ENCODE measurements at places on chromosomes 11 and 22.

DNA sequence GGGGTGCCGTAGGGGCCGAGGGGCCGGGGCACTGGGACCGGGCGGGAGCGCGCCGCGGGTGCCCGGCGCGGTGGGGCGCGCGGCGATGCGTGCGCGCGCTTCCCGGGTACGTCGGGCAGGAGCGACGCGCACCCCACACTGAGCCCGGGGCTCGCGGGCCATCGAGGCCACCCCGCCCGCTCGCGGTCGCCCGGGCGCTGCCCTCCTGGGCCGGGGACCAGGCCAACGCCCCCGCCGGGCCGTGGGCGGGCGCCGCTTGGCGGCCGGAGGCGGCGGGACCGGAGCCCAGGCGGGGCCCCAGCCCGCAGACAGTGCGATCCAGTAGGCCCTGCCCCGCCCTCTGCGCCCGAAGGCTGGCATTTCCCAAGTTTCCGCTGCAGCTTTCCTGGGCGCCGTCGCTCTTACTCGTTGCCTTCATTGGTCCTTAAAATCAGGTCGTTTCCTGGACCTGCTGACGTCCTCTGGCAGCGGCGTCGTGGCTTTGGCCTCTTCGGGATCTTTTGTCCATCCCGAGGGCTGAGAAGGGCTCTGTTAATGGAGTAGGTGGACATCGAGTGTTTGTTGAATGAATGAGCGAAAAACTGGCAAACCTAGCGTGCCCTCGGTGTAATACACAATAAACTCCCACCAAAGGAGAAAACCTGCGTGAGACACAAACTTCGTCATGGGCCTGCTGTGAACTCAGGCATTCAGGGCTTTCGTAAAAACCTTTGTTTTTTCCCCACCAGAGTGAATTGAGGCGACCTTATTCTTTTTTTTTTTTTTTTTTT is 638 bp downstream of the PARVA start:
- DNase-seq = no peak

DNA sequence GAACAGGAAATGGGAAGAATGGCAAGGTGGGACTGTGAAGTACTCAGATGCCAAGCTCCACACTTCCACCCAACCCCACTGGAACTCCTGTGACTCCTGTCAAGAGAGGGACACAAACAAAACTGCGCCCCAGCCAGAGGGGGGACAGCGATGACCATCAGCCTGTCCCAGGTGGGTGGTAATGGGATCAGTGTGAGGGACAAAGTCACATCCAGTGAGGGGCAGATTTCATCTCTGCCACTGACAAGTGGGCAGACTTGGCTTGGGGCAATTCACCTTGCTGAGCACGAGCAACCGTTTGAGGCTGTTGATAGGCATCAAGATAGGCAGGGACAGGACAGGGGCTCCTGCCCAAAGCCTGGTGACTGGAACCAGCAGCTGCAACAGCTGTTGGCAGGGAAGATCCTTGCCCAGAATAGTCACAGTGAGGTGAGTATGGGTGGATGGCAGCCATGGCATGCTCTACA is 105.4 kb upstream of the PITPNB start:
- DNase-seq = no peak

DNA sequence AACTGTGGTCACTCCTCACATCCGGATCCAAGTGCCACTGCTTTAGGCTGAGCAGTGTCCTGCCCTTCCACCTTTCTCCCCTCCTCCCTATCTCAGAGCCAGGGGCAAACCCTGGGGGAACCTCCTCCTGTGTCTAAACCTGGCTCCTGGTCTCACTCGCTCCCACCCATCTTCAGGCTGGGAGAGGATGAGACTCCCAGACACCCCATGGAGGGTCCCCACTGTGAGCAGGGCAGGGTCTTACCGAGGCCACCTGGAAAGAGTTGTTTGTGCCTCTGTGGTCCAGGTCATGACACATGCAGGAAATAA is 93.6 kb downstream of the PDE2A start:
- DNase-seq = no peak

GRCh38 chr11:74282914-74283371 is 28.5 kb downstream of the P4HA3 start:
- DNase-seq = no peak

DNA sequence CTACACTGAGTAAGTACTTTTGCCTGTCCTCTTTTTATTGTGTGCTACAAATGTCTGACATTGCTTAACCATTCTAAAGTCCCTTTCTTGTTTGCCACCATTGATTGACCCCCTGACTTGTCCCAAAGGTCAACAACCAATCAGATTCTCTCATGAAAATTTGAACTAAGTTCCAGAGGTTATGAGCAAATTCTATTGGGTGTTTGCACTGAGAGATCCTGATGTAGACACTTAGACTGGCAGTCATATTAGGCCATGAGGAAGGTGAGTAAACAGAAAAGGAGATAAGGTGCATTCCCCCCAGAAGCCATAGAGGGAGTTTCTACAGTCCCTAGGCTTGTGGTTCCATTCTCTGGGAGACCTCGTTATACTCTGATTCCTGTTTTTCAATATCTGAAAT is 101.3 kb upstream of the E2F8 start:
- no peak for DNase-seq

- no peak for DNase-seq
Observed at GRCh38 chr11:45223496-45223895, 62.6 kb downstream of the SYT13 start.

DNA sequence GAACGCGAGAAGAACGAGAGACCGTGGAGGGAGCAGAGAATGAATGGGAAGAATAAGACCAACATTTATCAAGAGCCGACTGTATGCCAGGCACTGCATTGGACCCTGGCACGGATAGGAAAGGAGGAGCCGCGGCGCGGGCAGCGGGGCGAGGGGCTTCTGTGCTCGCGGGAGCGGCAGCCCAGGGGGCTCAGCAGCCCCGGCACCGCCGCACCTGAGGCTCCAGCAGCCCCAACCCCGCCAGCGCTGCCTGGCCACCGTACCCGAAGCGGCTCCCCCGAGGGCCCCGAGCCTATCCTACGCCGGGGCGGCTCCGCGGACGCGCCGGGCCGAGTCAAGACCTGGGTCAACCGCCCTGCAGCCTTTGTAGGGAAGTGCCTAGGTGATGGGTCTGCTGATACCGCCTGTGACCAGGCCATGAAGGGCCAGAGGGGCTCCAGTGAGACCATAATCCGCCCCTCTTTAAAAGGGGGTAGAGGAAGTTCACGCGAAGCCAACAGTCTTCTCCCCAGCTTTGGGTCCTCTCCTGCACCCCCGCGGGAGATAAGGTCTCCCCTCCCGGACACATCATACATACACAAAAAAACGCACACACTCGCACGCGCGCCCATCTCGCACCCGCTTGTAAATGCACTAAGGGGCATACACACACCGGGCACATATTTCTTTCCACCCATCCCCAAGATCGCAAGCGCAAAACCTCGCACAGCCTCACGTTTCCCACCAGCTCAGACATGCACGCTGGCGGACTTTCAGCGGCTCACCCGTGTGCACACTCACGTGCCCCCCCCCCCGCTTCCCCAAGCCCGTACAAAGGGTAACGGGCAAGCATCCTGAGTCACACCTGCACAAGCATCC is 935 bp upstream of the RTN4RL2 start:
- peak; percentile 16 for DNase-seq

DNA sequence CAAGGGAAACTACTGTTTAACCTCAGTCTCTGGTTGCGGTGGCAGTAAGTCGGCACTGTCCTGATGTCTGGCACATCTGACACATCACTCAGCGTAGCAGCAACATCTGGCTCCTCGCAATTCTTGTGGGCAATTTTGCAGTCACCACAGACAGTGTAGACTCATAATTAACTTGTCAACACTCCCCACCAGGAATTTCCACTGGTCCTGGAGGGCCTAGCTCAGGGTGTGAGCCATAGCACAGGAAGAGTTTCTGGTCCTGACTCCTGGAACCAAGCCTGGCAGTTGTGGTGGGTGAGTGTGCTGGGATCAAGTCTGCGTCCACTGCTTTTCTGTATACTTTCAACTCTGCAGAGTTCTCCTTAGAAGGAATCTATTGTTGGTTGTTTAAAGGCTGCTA is 209.7 kb downstream of the SNX19 start:
- DNase-seq = no peak

GRCh38 chr11:520428-521176 is 13.6 kb upstream of the RNH1 start:
- DNase-seq = no peak

GRCh38 chr11:19241260-19242178 is 774 bp upstream of the E2F8 start:
- no peak for DNase-seq

GRCh38 chr11:68924073-68924925 is 20.6 kb downstream of the IGHMBP2 start:
- no peak for DNase-seq

GRCh38 chr22:42365111-42365865 is 66.9 kb downstream of the NFAM1 start:
- no peak for DNase-seq

GRCh38 chr22:39469681-39470450 is 13.1 kb downstream of the MGAT3 start:
- no peak for DNase-seq

GRCh38 chr11:95098826-95099225 is 9.2 kb downstream of the ENDOD1 start:
- DNase-seq = no peak

GRCh38 chr22:19197997-19198865 is 19.7 kb upstream of the SLC25A1 start:
- DNase-seq = no peak

DNA sequence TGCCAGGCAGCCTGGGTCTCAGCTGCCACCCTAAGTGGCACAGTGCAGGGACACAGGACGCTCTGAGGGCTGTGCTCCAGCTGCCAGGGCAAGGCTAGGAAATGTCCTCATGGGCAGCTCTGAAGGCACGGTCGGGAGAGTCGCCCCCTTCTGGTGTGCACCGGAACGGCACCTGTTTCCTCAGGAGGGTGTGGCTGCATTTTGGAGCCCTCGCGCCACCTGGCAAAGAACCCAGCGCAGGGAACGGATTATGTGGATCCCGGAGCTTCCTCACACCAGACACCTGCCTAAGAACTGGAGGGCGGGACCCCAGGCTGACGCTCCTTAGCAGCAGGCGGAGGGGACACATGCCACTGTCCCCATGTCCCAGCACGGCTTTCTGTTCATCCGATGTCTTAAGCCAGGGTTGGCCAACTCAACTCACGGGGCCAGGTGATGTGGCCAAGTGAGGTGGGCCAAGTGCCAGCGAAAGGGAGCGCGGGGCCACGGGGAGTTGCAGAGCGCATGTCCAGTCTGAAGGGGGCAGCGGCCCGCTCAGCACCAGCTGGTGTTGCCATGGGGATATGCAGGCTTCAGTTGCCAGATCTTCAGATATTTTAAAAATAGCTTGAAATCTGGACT is 5.1 kb upstream of the SLC22A8 start:
- DNase-seq = no peak

DNA sequence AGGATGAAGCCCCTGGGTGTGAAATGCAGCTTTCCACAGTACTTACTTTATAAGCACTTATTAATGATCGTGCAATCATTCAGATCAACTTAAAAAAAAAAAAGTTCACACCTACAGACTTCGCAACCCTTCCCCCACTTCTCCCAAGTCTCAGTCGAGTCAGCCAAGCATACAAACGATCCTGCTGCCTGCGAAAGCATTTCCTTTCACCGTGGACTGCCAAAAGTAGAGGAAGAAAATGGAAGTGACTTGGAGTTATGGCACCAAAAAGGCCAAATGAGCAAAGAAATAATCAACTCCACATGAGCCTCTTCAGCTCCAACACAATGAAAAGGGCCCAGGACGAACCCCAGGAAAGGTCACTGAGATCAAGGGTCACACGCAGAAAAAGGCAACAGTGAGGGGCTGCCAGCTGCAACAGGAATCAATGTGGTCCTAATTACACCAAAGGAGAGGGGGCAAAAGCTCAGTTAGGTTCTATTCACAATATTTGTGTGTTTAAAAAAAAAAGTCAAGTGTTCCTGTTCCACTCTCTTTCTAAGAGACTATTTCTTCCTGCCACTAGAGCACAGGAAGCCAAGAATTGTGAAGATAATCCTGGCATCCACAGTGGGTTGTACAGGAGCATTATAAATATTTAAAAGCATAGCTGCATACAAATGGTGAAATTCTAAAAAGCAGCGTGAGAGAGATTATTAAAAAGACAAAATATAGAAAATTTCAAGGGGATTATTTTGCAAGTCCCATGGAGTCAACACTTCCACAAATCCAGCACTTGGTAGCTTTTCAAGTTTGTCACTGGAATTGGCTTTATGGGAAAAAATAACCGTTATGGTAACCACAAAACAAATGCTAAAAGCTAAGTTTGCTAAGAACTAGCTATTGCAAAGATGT is 28.4 kb downstream of the CDON start:
- DNase-seq = no peak

DNA sequence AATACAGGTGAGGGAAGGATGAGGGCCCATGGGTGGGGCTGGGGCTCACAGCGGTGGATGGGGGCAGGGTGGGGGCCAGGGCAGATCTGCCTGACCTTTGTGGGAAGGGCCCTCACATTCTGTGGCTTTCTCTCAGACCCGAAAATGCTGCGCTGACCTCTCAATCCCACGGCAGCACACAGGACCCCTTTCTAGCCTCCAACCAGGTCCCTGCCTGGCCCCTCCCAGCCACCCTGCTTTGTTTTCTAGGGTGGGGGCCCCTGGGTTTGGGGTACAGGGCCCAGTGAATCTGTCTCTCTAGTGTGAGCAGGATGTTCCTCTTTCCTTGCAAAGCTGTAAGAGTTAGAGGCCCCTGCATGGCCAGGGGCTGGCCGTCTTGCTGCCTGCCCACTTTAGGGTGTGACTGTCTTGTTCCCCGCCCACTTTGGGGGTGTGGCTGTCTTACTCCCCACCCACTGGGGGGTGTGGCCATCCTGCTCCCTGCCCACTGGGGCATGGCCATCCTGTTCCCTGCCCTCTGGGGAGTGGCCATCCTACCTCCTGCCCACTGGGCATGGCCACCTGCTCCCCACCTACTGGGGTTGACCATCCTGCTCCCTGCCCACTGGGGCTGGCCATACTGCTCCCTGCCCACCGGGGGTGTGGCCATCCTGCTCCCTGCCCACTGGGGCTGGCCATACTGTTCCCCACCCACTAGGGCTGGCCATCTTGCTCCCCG is 11.5 kb downstream of the PARVG start:
- peak; percentile 54 for DNase-seq

- peak; percentile 15 for DNase-seq
Observed at GRCh38 chr11:74685905-74686304, 45.3 kb downstream of the CHRDL2 start.

DNA sequence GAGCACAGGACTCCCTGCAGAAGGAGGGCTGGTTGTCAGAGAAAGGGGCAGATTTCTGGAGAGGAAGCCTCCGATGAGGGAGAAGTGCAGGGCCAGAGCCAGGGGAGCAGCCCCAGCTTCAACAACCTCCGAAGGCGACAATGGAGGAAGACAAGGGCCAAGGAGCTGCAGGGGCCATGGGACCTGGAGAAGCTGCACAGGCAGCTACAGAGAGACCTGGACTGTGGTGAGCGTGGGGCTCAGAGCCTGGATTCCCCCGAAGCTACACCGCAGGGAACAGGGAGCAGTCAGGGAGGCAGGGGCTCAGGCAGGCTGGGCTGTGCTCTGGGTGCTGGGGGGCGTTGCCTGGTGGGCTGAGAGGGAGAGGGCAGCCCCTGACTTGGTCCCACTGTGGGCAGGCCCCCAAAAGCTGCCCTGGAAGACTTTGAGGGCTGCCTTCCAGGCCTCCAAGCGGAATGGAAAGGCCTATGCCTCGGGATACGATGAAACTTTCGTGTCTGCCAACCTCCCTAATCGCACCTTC is 2.4 kb downstream of the TSGA10IP start:
- no peak for DNase-seq

Data from CD4-positive, alpha-beta T cell treated with Interleukin-17A for 1 hour (primary cell).